ENCODE measurements at places on chromosomes 2 and 18.

- DNase-seq = no peak
These were observed 114.1 kb downstream of the TPO start for GRCh38 chr2:1527153-1527992.

GRCh38 chr18:23058746-23059415, 76.4 kb upstream of the CABLES1 start:
- DNase-seq = no peak

DNA sequence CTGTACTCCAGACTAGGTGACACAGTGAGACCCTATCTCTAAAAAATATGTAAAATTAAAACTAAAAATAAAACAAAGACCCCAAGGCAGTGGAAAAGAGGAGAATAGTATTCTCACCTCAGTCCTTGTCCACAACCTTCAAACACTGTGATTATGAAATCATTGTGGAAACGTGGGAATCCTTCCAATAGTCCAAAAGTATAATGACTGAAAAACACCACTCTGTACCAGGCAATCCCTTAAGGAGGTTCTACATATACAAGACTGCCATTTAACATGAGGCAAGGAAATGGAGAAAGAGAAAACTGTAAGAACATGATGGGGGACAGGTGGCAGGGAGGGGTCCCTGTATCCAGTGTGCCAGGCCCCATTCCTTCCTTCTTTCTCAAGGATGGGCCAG, 66.1 kb downstream of the ACVR1 start:
- DNase-seq = no peak

GRCh38 chr18:62828852-62829251, 113.5 kb downstream of the PHLPP1 start:
- no peak for DNase-seq

DNA sequence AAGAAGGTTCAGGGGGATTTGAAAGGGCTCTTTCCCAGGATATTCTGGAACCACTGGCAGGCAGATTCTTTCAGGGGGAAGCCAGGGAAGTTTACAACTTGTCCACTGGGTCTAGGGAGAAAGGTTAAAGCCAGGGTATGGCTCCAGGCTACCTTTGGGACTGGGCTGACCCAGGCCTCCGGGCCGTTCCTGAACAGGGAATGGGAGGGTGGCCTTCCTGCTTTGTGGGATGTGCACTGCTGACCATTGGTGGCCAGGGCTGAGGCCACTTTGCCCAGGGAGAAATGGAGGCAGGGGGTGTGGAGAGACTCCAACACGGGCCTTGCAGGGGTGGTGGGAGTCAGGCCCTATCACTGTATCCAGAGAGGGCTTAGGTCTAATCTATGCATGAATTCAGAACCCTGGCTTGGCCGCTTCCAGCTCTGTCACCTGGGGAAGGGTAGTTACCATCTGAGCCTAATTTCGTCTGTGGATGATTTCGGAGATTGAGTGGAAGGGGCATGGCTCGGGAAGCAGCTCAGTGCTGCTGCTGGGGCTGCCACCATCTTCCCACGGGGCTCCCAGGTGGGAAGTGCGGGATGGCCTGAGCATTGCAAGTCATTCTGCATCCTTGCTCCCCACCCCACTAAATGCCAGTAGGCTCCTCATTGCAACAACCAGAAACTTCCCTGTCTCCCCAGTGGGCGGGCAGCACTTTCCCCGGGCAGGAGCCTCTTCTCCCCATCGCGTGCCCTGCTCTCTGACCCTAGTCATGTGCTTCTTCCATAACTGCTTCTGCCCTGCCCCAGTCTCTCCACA, 57.1 kb upstream of the OTOF start:
- no peak for DNase-seq

DNA sequence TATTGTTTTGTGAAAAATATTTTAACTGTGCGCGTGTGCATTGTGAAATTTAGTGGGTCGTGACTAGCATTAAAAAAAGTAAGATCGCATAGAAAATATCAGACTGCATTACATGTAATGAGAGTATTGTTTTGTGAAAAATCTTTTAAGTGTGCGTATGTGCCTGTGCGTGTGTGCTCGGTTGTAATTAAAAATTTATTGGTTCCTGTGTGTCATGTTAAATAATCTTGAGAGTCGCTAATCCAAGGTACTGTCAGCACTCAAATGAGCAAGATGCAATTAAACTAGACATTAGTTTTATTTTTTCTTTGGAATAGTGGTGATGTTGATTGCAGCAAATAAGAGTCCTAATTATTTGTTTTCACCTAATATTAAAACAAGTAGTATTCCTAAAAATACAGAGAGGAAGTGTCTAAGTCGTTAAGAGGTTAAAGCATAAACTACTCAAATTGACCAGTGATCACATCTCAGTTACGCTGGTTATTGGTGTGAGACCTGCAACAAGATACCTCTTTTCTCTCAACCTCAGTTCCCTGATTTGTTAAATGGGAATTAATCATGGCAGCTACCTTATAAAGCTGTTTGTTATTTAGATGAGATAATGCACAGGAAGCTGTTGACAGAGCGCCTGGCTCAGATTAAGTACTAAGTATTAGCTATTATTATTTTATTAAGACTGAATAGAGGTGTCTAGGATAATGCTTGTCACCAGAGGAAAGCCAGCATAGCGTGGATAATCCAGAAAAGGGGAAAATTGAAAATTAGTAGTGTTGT, 1.9 kb downstream of the ZDBF2 start:
- DNase-seq = no peak

DNA sequence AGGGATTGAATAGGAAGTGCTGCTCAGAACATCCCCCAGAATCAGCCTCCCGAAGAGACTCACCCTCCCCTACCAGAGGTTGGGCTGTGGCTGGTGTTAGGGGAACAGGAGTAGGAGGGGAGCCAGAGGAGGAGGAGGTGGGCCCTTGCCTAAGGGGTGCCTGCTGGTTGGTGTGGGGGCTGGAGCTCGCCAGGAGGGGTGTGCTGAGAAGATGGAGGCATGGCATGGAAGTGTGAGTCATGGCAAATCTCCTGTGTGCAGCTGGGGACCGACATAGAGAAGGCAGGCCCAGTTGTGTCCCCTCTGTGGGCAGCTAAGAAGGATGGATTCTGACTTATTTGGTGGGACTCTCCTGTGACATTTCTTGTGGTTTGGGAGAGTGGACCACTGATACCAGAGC, 73.7 kb downstream of the DGKD start:
- DNase-seq = no peak

DNA sequence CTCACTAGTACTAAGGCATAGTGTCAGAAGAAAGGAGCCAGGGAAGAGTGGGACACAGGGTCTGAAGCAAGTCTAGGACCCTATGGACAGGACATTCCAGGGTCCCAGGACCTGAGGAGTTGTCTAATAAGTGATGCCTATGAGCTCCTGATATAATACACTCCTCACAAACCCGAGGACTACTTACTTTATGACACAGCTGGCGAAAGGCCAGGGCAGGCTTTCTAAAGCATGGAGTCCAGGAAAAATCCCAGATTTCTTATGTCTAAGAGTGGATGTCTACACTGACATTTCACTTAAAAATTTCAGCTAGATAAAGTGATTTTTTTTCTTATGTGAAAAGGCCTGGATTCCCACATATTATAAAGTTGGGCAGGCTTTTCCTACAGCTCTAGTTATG, 502.2 kb upstream of the SETBP1 start:
- DNase-seq = no peak

GRCh38 chr2:8202132-8202531, 479.7 kb upstream of the ID2 start:
- DNase-seq = no peak

- no peak for DNase-seq
These were observed 36.7 kb downstream of the PRKD3 start for GRCh38 chr2:37287966-37288365.

GRCh38 chr2:237669283-237669627, 41.9 kb downstream of the LRRFIP1 start:
- DNase-seq = no peak

DNA sequence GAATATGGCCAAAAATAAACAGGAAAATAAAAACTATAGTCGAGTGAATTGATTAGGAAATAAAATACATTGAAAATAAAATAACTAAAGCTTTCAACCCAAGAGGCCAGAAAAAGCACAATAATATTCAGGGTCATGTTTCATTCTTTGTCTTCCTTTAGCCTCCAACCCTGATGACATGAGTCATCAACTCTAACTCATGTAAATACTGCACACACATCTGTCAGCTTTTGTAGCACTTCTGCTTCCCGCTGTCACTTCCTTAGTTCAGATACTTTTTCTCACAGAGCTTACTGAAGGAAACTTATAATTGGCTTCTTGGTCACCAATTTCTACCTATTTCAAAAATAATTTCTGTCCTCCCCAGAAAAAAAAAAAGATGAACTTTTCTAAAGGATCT, 112.8 kb downstream of the UPP2 start:
- DNase-seq = no peak

DNA sequence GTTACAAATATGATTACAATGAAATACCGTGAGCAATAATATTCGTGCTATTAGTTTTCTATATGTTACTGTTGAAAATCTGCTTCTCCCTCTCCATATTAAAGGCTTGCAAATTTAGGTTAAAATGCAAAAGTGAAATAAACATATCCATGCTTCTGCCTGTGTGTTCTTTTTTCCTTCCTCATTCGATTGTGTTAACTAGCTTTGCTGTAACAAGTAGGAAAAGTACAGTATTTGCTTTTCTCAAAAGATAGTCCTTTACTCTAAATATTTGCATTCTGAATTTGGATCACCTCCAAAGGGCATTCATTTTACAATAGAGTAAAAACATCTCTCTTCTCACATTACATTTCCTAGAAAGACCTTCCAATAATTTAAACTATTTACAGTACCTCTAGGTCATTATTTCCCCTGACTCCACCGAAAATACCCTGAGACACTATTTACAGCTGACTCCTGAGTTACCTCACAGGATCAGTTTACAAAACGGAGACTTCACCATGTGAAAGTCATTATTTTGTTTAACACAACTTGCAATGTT, 835.0 kb upstream of the FANCL start:
- no peak for DNase-seq

GRCh38 chr2:122363885-122364284, 608.4 kb downstream of the TSN start:
- no peak for DNase-seq

DNA sequence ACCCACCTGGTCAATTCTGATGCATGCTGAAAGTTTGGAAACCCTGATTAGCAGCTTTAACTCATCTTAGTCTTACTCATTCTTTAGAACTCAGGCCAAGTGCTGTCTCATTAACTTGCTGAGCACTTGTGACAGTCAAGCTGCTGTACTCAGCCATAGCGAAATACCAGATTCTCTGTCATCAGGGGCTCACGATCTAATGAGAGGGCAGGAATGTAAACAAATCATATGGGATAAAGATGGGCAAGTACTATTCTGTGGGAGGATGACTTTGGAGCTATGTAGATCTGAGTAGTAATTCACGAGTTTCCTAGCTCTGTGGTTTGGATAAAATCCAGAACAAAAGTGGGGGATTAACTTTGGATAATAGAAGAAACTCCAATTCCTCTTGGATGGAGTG, 376.6 kb downstream of the HRH4 start:
- DNase-seq = no peak

GRCh38 chr2:197434541-197435513, at the start of gene SF3B1:
TSS of gene SF3B1 (minus strand) at chr2:197435028. CDS start at chr2:197434999, 29 bp downstream.
- DNase-seq = peak; percentile 92

DNA sequence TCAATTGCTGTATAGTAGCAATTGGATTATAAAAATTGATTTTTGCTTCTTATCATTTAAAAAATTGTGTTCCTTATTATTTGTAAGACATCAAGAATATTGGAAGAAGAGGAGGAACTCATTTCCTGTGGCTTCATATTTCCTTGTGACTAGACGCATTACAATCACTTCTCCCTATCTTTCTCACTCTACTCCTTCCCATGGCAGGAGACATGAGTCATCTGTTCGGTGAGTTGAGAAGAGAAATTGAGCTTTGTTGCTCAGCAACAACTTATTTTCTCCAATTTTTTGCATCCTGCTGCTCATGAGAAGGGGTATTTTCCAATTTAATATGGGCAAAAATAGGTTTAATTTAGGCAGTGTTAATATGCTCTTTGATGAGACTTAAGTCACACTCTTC, 1783.9 kb downstream of the SUCLG1 start:
- no peak for DNase-seq

GRCh38 chr2:119706221-119706620, 27.2 kb downstream of the TMEM177 start:
- no peak for DNase-seq

GRCh38 chr18:45617284-45617683, 2.0 kb downstream of the SLC14A2 start:
- DNase-seq = no peak

DNA sequence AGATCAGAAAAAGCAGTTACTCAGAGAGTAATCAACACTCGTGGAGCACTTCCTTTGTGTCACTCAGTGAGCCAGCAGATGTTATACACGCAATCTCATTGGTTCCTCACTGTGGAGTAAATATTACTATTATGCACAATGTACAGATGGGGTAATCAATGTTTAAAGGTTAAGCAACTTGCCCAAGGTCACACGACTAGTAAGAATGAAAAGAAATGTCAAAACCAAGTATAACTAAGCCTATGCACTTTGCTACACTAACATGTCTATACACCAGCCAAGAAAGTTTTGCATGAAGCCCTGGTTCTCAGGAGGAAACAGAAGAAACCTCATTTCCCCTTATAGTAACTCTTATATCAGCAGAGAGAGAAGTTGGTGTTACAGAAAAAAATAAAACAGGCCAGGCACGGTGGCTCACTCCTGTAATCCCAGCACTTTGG, 5.4 kb downstream of the METTL21A start:
- no peak for DNase-seq

GRCh38 chr2:84958135-84959059, 12.6 kb upstream of the KCMF1 start:
- DNase-seq = no peak

DNA sequence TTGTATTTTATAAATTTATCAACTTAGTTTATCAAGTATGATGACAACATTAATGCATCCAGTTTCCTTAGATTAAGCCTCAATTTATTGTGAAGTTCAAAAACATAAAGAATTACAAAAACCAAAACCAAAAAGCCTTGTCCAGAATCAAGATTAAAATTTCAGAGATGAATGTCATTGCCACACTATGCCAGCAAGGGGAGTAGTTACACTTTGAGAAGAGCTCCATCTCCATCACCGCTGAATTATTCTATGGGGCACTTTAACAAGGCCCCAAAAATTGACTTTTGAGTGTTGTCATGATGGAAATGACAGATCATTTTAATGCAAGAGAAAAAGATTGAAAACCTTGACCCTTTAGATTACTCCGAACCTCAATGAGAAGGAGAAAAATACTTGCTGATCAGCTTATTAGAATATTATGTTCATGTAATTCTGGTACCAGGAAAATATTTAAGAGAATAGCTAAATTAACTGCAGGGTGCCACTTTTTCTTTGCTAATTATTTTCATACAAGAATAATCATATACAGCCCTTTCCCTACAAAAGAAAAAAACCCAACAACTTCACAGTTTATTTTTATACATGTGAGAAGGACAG, 152.5 kb upstream of the AQP4 start:
- no peak for DNase-seq

DNA sequence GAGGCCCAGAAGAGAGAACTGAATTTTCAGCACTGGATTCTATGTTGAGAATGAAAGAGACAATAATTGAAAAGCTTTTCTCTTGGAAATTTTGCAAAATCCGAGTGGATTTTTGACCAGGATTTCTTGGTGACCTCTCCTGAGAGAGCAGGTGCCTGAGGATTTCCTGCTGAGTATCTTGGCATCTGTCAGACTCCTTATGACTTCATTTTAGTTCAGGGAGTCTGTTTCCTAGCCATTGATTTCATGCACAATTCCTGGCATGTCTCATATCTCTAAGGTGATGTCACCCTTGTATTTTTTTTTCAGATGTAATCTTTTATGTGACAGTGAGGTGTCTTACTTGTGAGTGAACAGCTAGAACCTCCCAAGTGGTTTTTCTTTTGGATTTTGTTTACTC, 195.9 kb downstream of the NEDD4L start:
- no peak for DNase-seq

GRCh38 chr2:80255918-80256781, 48.4 kb downstream of the LRRTM1 start:
- DNase-seq = no peak

Measured in stimulated activated CD4-positive, alpha-beta T cell treated with anti-CD3 and anti-CD28 coated beads, TNF-alpha, amount 100 ng/mL, for 4 hours (primary cell).